ENCODE measurements at places on chromosomes 7 and 10.

DNA sequence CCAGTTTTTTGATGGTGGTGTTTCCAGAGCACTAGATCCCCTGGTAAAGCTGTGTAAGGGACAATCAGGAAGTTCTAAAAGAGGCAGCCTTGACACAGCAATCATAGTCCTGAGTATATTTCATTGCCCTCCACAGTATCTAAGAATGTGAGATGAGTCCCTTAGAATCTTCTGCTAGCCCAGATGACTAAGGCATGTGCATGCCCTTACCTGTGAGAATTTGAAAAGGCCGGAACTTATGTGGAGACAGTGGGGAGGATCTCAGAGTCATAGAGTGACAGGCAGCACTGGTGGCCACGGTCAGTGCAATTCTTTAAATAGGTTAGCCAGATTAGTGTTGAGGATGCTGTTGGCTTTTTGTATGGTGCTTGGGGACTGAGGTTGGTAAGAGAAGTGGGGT lies 361.4 kb upstream of the VSTM2A start:
- DNase-seq = no peak

DNA sequence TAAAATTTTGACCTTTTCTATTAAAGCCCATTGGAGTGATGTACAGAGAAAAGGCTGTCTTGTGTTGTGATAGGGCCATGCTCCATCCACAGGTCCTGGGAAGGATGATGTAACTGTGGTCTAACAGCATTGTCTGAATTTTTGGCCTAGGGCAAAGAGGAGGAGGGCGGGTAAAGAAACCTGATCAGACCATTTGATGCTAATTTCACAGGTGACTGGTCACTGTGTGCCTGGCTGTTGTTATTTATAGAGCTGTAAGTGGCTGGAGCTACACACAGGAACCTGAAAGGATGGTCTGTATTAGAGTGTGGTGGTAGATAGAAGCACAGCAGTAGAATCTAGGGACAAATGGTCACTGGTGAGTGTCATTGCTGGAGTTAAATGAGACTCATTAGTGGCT lies 182.1 kb downstream of the AUTS2 start:
- DNase-seq = no peak

DNA sequence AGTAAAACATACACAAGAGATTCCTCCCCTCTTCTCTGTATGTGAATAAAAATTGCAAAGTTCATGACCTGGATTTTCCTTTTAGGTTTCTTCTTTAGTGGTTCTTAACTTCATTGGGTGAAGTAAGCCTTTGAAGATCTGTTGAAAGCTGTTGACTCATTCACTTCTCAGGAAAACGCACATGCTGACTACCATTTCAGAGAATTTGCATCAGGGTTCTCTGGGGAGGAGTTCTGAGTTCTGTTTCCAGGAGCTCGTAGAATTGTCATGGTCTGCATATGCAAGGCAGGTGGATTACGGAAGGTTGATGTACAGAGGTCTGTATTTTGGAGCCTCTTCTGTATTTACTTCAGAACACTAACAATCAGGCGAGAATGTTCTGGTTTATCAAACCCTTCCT lies 962 bp upstream of the SLC26A4 start:
- peak; percentile 33 for DNase-seq

GRCh38 chr10:69453795-69454194 lies 2.5 kb downstream of the TSPAN15 start:
- no peak for DNase-seq

GRCh38 chr7:142329062-142329790 lies 71.4 kb upstream of the PRSS58 start:
- DNase-seq = no peak

All from activated CD4-positive, alpha-beta T cell treated with anti-CD3 and anti-CD28 coated beads for 4 hours (primary cell).